ENCODE measurements at places on chromosomes 11 and 22.

- DNase-seq: no peak
Measured at GRCh38 chr22:31926969-31927368, 17.4 kb upstream of the YWHAH start.

GRCh38 chr22:23836281-23836680, 2.5 kb downstream of the DERL3 start:
- DNase-seq: no peak

- DNase-seq: no peak
Measured at GRCh38 chr22:46934746-46935491, 172.5 kb downstream of the TBC1D22A start.

- DNase-seq: no peak
Measured at GRCh38 chr22:24883432-24883831, 63.1 kb downstream of the LHFPL7 start.

- DNase-seq: no peak
Measured at GRCh38 chr11:44190883-44191230, 95.4 kb downstream of the EXT2 start.

GRCh38 chr22:50308986-50309600, 1.6 kb upstream of the PLXNB2 start:
- DNase-seq: no peak

GRCh38 chr11:92702037-92702804, 267.2 kb upstream of the MTNR1B start:
- no peak for DNase-seq

- DNase-seq: no peak
Measured at GRCh38 chr11:97794876-97795275, 1225.9 kb upstream of the CNTN5 start.

GRCh38 chr11:66347425-66348276, at the start of gene B4GAT1:
Gene B4GAT1, minus strand, starts transcription at chr11:66347629. Its CDS starts 84 bp downstream, at chr11:66347545.
- peak; percentile 76 for DNase-seq

DNA sequence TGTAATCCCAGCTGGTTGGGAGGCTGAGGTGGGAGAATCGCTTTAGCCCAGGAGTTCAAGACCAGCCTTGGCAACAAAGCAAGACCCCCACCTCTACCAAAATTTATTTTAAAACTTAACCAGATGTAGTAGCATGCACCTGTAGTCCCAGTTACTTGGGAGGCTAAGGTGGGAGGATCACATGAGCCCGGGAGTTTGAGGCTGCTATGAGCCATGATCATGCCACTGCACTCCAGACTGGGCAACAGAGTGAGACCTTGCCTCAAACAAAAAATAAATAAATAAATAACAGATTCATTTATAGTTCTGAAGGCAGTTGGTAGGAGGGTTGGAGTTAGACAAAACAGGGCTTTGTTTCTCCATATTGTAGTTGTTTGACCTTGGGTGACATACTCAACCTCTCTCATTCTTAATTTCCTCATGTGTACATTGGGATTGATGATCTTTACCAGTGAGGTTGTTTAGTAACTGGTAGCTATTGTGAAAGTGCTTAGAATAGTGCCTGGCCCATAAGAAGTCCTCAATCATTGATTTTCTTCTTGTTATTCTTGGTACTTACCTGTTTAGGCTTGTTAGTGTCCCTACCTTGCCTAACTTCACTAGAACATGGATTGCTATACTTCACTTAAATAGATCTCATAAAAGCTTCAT, 79.1 kb downstream of the EMSY start:
- no peak for DNase-seq

- no peak for DNase-seq
Measured at GRCh38 chr22:47612311-47612910, 850.0 kb downstream of the TBC1D22A start.

- DNase-seq: no peak
Measured at GRCh38 chr11:100741866-100742625, 55.0 kb downstream of the ARHGAP42 start.

DNA sequence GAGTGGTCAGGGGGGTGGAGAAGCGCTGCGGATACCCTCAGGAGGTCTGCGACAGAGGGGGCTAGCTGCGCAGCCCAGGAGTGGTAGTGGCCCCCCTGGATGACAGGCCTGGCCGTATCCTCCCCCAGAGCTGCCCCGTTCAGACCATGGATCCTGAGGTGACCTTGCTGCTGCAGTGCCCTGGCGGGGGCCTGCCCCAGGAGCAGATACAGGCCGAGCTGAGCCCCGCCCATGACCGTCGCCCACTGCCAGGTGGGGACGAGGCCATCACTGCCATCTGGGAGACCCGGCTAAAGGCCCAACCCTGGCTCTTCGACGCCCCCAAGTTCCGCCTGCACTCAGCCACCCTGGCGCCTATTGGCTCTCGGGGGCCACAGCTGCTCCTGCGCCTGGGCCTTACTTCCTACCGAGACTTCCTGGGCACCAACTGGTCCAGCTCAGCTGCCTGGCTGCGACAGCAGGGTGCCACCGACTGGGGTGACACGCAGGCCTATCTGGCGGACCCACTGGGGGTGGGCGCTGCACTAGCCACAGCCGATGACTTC, 505 bp downstream of the NUDT22 start:
- peak; percentile 52 for DNase-seq

DNA sequence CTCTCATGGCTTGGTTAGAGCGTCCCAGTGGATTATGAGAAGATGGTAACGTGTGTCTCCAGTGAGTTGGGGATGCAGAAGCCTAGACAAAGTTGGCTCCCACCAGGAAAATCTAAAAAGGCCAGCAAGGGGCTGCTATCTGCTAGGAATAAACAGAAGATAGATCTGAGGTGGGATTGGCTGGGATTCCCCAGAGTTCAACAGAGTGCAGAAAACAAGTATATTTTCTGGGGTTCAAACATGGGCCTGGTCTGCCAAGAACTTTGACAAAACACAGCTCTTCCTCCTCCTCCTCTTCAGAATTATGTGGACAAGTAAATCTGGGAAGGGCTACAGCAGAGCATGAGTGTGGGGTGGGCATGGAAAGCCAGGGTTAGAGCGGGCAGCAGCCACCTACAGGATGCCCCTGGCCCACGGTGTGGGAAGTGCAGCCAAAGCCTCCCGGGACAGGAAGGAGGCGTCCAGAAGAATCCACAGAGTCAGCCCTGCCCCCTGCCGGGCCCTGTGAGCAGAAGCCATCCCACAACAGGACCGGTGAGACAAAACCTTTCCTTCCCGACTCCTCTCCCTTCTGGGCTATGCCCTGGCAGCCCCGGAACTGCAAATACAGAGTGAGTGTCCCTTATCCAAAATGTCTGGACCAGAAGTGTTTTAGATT, 67.1 kb downstream of the CD82 start:
- no peak for DNase-seq

DNA sequence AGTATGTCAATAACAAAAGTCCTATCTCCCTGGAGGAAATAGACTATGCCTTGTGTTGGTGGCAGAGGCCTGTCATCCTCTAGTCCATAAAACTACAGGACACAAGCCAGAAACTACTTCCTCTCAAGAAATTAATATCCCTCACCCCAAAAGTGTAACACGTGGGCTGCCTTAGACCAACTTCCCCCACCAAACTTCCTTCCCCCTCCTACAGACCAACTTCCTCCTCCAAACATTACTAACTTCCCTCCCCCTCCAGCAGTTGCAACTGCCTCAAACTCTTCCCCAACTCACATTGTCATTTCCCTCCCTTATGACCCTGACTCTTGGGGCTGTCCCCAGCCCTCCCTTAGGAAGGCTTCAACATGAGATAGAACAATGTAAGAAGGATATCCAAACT, 6.3 kb downstream of the OR52K2 start:
- no peak for DNase-seq

GRCh38 chr22:32532820-32533128, 58.2 kb downstream of the FBXO7 start:
- no peak for DNase-seq

DNA sequence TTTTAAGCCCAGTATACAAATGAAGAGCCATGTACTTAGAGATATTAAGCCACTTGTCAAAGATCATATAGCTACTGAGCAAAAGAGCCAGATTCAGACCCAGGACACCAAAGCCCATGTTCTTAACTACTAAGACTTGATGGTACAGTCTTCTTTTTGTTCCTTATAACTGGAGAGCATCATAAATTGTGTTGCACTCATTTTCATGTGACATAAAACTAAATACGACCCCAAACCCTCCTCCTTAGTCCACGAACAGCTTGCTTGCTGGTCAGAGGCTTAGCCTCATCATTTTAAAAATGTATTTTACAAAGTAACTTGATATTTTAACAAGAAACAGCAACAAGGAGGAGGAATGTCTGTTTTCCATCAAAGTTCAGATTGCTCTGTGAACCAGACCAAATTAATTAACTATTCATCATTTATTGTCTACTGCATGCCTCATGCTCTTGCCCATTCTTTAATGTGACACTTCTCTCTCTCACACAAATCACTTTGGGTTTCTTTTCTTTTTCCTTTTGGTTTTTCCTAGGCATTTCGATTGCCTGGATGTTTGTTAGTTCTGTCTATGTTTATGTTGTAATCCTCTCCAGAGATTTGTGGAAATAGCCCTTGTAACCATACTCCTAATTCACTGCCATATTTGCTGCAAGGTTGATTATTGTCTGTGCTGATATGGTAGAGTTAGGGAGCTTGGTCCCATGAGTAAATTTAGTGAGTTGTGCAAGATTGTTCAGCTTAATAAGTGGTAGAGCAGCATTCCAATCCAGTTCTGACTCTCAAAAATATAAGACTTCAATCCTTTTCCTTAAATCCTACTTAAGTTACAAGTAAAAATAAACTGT, 8.4 kb upstream of the ARHGAP20 start:
- no peak for DNase-seq

DNA sequence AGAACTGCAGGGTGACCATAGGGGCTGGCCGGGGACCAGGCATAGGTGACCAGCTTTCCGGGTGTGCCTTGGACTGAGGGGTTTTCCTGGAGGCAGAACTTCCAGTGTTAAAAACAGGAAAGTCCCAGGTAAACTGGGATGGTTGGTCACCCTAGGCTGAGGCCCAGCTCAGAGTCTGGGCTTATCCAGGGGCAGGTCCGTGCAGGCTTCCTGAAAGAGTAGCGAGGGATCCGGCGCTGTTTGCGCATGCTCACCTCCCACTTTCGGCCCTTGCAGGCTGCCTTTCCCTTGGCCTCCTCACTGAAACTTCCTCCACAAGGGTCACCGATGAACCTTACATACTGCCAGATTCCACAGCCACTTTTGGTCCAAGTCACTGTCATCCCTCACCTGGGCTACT, 119.8 kb upstream of the PLET1 start:
- no peak for DNase-seq

GRCh38 chr11:117851106-117851505, 25.4 kb downstream of the FXYD6 start:
- no peak for DNase-seq

DNA sequence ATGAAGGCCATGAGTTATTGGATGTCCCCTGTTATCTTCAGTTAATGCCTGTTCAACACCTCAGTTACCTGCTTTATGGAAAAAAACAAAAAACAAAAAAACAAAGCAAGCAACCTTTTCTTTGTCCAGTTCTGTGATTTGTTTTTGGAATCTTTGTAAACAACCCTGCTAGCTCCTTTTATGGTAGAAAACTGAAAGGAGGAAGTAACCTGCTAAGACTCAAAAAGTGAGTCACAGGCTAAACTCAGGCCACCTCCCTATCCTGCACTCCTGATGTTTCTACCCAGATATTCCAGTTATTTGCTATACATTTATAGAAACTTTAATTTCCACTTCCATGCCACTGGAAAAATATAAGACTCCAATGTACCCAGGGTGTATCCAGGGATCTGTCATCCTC, 20.6 kb upstream of the TLCD5 start:
- DNase-seq: no peak

GRCh38 chr11:95443386-95443785, 212.4 kb upstream of the SESN3 start:
- DNase-seq: peak; percentile 10

DNA sequence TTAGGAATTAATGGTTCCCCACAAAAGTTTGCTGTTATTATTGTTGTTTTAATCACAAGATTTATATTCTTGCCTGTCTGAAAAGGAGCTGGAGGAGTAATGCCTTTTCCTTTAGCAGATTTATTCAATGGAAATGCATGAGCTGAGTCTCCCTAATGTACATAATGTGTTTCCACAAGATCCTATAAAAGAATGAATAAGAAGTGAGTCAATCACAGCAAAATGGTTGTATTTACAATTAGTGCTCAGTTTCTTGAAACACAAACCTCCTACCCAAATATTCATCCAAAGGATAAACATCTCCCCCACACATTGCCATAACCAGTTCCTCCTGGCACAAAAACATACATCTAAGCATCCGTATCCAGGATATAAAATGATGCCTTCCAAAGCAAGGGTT, 33.3 kb downstream of the ME3 start:
- DNase-seq: no peak

- no peak for DNase-seq
Measured at GRCh38 chr11:71486320-71486719, 33.3 kb downstream of the NADSYN1 start.

GRCh38 chr22:35128637-35129036, 62.7 kb downstream of the ISX start:
- no peak for DNase-seq

- DNase-seq: no peak
Measured at GRCh38 chr22:48729499-48730171, 1098.0 kb downstream of the BRD1 start.

- DNase-seq: no peak
Measured at GRCh38 chr11:114322934-114323333, 26.7 kb downstream of the NNMT start.

DNA sequence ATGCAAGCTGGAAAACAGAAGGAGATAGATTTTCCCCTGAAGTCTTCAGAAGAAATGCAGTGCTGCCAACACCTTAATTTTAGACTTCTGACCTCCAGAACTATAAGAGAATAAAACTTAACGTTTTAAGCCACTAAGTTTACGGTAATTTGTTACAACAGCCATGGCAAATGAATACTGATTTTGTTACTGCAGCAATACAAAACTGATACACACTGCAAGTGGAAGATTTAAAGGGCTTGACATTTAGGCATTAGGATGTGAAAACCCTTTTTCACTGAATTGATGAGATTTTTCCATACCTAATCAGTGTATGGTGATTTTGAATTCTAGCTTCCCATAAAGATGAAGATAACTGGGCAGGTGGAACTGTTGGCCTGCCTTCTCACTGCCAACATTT, 22.1 kb upstream of the LMO2 start:
- no peak for DNase-seq

DNA sequence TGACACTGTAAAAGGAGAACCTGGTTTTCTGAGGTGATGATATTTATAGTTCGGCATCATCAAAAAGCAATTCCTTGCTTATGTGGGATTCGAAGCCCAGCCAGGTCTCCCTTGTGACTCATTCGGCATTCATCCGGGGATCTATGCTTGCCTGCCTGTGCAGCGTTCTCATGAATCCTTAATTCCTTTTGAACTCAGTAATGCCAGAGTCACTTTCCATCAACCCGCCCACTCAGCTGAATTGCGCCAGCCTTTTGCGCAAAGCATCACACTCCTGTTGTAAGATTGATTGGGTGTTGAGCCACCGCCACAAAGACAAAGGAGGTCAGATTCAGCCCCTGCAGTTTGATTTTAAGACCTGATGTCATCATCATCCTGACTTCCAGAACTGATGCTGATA, 128.6 kb downstream of the SLC17A6 start:
- no peak for DNase-seq

- no peak for DNase-seq
Measured at GRCh38 chr11:78190374-78190773, 1.7 kb downstream of the USP35 start.

- DNase-seq: no peak
Measured at GRCh38 chr11:16774936-16775613, 36.6 kb downstream of the C11orf58 start.

Measured in stimulated activated naive CD4-positive, alpha-beta T cell treated with Interleukin-2 at 50 U/mL for 16 hours (primary cell).